PC-9 (cell line): ENCODE measurements at places on chromosomes 3 and 15. TPM values are rescaled to one million over a fixed set of nuclear protein-coding genes. Genes with fewer than 3 reads are reported as not detected.
A peak's percentile ranks its signal among the peaks of the same experiment; 100 is the strongest.

GRCh38 chr3:110929816-110930215 lies 141.8 kb upstream of the NECTIN3 start:
- no peak for DNase-seq

SPTBN5 gene
- 2.6 and 4.2 TPM in 2 replicates for total RNA-seq

GRCh38 chr3:43152649-43153048 lies 46.8 kb upstream of the POMGNT2 start:
- no peak for DNase-seq

- no peak for DNase-seq
These were observed 50.4 kb downstream of the TFDP2 start for GRCh38 chr3:142098964-142099363.

SAMD7 gene
- not detected in 2 replicates for total RNA-seq

GRCh38 chr15:34620814-34621213 lies 37.4 kb upstream of the GOLGA8B start:
- DNase-seq: no peak

- DNase-seq: no peak
These were observed 26.3 kb downstream of the BMF start for GRCh38 chr15:40082195-40082883.

HIGD1A gene
- total RNA-seq: 48.2 and 69.7 TPM in 2 replicates

DNA sequence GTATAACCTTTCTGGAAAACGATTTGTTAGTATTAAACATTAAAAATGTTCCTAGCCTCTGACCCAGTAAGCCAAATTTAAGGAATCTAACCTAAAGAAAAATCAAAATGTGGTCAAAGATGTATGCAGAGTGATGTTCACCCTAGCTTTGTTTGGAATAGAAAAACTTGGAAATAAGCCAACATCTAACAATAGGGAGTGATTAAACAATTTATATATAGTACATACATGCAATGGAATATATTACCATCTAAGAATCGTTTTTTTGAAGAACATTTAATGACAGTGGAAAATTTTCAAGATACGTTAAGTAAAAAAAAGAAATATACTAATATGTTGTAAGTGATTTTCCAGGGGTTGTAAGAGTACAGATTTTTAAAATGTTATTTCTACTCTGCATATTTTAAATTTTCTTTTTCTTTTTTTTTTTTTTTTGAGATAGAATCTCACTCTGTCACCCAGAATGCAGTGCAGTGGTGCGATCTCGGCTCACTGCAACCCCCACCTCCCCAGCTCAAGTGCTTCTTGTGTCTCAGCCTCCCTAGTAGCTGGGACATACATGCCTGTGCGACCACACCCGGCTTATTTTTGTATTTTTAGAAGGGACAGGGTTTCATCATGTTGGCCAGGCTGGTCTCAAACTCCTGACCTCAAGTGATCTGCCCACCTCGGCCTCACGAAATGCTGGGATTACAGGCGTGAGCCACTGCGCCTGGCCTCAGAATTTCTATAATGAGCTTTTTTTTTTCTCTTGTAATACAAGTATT lies 54.9 kb downstream of the ANP32A start:
- DNase-seq: no peak

DNA sequence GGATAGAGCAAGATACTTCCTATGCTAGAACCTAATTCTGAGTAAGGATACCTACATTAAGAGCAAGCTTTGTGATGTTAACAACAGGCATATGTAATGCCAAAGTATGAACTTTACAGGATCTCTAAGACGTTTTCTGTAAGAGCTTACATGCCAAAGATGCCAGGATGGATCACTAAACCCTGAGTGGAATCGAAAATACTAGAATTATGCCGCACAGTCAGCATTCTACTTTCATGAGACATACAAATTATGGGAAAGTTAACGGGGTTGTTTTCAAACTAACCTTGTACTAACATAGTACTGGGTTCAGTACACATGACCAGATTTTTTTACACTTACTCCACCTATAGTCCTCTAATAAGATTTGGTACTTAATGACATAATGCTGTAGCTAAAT lies 55.1 kb downstream of the AAGAB start:
- no peak for DNase-seq

DNA sequence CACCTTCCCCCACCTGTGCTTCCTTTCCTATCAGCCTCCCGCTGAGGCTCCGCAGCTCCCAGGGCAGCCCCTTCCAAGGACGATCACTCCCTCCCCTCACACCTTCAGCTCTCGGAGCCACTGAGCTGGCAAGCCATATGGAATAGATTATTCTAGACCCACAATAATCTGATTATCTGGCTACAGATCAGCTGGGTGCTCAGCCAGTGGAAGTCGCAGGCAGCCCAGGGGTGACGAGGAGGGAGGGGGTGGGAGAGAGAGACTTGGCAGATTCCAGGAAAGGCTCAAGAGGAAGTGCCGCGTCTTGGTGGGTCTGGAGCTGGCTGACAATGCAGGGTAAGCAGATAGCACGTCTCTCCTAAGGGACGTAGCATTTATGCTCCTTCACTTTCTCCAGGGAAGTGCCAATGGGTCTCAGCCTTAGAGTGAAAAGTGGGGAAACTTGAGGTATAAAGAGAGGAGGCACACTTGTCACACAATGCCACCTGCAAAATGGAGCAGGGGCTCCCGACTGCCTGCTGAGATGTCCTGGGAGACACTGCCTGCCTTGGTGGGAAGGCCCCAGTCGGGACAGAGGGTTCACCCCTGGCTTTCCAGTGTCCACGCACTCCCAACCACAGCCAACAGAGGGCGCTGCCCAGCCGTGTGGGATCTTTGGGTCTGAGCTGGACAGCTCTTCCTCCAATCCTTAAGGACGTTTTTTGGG lies 9.4 kb upstream of the MESP1 start:
- peak; percentile 85 for DNase-seq

SLC4A7 gene
- total RNA-seq: 28.1 and 31.7 TPM in 2 replicates

- DNase-seq: peak; percentile 77
These were observed 78.1 kb downstream of the LSM3 start for GRCh38 chr3:14256561-14257342.

DNA sequence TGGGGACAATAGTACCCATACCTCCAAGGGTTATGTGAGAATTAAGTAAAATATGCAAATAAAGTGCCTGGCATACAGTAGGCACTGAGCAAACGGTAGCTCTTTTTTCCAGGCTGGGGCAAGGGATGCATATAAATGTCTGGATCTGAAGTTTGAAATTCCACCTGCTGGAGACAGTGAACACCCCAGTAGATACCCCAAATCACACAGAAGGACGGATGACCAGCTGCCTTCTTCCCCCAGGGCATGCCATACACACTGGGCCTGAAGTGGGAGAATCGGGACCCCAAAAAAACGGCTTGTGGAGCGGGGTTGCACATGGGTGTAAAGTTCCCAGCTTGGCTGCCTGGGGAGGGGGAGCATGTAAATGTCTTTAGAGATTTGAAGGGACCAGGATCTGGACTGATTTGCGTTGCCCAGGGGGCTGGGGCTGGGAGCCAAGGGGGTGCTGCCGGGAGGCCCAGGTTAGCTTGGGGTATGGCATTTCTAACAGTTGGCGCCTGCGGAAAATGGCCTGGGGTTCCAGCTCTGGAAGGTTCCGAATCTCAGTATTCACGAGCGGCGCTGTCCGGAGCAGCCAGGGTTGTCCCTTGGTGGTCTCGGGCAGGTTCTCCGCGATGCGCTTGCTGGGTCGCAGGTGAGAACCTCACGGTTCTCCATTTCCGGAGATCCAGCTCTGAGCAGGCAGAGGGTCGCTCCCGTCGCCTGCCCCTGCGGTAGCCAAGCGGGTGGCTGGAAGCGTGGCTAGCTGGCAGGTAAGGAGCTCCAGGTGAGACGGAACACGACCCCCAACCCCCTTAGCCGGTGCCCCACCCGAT lies 42.6 kb upstream of the POLG start:
- no peak for DNase-seq

SYNPR gene
- not detected in 2 replicates for total RNA-seq

- DNase-seq: no peak
These were observed 203.9 kb downstream of the NEK10 start for GRCh38 chr3:27165321-27165721.

- no peak for DNase-seq
These were observed 16.5 kb upstream of the VGLL4 start for GRCh38 chr3:11660242-11660641.

- DNase-seq: no peak
These were observed 70.6 kb downstream of the GAP43 start for GRCh38 chr3:115693868-115694267.
